Activated T-helper 1 cell treated with anti-CD3 and anti-CD28 coated beads, Interleukin-12 subunit alpha, Interleukin-12 subunit beta, Interleukin-2, Interleukin-4 antibody, amounts not matched to agents 30 ng/mL and 10 ng/mL and 1 ng/mL, durations not matched to agents 14 hours and 24 hours and 36 hours (primary cell): ENCODE measurements at places on chromosomes 12 and 14.

DNA sequence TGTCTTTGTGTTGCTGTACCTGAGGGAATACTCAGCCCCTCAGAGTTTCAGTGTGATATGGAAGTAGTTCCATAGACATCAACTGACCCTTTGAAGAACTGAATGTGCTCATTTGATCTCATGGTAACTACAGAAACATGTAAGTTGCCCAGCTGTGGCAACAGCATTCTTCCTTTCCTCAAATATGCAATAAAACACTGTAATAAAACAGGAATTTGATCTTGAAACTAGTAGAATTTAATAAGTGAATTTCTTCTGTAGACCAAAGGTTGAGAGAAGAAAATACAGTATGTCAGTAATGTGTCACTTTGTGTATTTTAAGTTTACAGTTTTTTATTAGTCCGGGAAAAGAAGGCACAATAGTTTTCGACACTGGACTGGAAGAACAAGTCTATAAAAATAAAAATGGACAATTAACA lies 31.9 kb downstream of the KCTD10 start:
- no peak overlapping the region for H3K27ac ChIP-seq
- no peaks in the 10 kb centered on the region for H3K27me3 ChIP-seq
- no peaks in the 10 kb centered on the region for H3K4me1 ChIP-seq

DNA sequence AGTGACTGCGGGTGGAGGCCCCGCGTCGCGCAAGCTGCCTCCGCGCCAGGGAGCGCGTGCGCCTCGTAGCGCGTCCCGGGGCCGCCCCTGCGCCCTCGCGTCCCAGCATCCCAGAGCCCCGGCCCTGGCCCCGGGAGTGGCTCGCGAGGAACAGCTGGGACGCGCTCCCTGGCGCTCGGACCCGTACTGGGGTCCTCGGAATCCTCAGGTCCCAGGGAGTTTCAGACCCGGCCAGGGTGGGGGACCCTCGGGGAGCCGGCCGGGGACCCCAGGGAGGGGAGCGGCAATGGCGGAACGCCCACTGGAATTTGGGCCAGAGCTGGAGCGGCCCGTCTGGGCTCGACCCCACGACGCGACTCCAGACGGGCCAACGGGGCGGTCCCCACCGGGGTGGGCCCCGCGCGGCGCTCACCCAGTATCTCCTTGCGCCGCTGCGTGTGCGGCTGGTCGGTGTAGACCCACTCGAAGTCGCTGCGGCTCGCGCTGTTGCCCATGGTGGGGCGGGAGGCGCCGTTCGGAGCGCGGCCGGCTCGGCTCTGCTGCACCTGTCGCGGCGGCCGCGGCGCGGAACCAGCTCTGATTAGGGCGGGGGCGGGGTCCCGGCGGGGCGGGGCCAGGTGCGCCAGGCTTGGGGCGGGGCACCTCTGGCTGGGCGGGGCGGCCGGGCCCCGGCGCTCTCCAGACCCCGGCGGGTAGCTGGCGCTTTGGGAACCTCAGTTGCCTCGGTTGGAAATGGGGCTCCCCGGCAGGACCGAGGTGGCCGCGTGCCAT lies at the start of gene DEGS2:
Gene DEGS2, minus strand, starts transcription at position 552 of the 771 bp plus-strand sequence. Its CDS starts 58 bp downstream, at position 494.
- H3K4me1 ChIP-seq, result no peaks in the 10 kb centered on the region
- no peak within 1 kb of the TSS for H3K27ac ChIP-seq
- peaks cover 3% of the 10 kb centered on the region for H3K36me3 ChIP-seq
- H3K27me3 ChIP-seq, result peaks cover 25% of the 10 kb centered on the region
- no peak for DNase-seq

- no peaks in the 10 kb centered on the region for H3K36me3 ChIP-seq
- H3K4me1 ChIP-seq, result peaks cover 6% of the 10 kb centered on the region
- no peak for DNase-seq
- peaks cover 20% of the 10 kb centered on the region for H3K27me3 ChIP-seq
- H3K27ac ChIP-seq, result no peak overlapping the region
Observed at GRCh38 chr12:2332236-2332635, 279.4 kb downstream of the CACNA1C start.

DNA sequence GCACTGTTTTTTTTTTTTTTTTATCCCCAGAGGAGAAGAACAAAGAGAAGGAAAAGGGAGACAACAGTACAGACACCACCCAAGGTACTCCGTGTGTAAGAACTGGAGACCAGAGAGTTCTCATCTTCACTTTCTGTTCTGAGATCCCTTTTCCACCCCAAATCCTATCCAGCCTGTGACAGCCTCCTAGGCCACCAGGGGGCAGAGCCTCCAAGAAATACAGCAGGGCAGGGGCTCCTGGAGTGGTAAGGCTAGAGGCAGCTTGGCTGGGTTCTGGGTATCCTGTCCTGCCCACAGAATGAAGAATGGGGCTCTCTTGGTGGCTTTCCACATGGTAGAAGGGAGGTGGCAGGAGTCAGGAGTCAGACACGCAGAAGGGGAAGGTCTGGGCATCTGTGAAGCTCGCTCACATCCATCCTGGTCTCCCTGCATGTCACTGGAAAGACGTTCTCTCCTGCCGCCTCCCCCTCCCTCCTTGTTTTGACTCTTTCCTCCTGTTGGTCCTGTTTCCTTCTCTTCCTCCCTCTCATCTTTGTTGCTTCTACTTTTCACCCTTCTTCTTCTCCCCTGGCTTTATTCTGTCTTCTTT lies 12.0 kb downstream of the CLSTN3 start:
- H3K4me3 ChIP-seq, result no peak overlapping the region
- peaks cover 55% of the 10 kb centered on the region for H3K36me3 ChIP-seq
- peaks cover 6% of the 10 kb centered on the region for H3K4me1 ChIP-seq

GRCh38 chr14:94864387-94865195 lies 94.7 kb upstream of the GSC start:
- H3K4me1 ChIP-seq, result no peaks in the 10 kb centered on the region
- no peak overlapping the region for H3K27ac ChIP-seq
- H3K4me3 ChIP-seq, result no peak overlapping the region
- peaks cover 18% of the 10 kb centered on the region for H3K27me3 ChIP-seq
- H3K36me3 ChIP-seq, result no peaks in the 10 kb centered on the region

- H3K27me3 ChIP-seq, result no peaks in the 10 kb centered on the region
- H3K4me3 ChIP-seq, result no peak overlapping the region
- H3K4me1 ChIP-seq, result no peaks in the 10 kb centered on the region
- H3K27ac ChIP-seq, result no peak overlapping the region
- DNase-seq, result peak; percentile 42
Observed at GRCh38 chr14:105448706-105449111, 25.9 kb upstream of the CRIP2 start.
